ENCODE measurements at places on chromosomes 6 and 20.

GRCh38 chr6:67047996-67048395 is 1341.0 kb upstream of the EYS start:
- DNase-seq = no peak

DNA sequence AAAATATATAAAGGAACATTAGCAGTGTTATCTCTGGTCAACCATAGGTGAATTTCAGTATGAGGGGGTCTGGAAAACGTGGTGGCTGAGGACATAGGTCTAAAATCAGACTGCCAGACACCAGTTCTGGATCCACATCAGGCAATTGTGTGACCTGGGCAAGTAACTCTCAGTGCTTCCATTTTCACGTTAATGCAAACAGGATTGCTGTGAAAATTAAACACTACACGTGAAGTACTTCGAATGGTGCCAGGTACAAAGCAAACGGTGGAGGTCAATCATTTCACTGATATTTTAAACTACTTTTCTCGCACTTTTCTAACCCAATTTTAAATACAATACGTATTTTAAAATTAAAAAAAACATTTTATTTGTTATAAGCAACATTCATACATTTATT is 315.7 kb downstream of the TRDN start:
- no peak for DNase-seq

GRCh38 chr6:61640463-61640862 is 645.6 kb downstream of the KHDRBS2 start:
- no peak for DNase-seq

DNA sequence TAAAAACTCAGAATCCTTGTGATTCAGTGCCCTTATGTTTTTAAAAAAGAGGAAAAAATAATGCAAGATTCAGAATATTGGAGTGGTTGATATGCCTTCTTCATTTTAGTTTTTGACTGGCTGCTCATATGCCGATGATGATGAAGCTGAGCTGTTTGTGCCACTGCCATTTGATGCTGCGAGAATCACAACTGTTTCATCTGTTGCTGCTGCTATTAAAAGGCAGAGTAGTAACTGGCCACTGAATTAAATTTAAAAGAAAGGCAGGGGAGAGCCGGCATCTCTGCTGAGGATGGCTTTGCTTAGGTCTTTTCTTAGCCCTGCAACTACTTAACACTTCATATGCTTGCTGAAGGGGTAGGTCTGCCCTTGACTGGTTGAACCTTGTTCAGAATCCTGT is 33.1 kb downstream of the CDS2 start:
- no peak for DNase-seq

GRCh38 chr6:52643158-52643557 is 27.8 kb upstream of the TMEM14A start:
- DNase-seq = no peak

DNA sequence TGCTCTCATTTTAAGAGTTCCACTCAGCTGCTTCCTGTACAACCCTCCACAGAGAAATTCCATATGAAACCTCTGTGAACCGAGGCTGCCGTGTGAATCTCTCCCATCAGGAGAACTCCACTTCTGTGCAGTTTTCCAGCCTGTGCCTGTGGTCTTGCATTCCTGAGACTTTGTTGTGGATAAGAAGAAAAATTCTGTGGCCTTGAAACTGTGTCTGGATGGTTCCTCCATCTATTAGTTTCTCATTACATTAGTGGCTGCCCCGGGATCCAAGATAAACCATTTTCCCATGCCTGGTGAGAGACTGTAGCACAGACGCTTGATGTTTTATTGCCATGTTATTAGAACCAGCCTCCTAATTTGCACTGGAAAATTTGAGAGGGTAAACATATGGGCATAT is 40.8 kb upstream of the TIAM2 start:
- DNase-seq = no peak

GRCh38 chr6:72064399-72064975 is 178.1 kb downstream of the RIMS1 start:
- DNase-seq = no peak

- no peak for DNase-seq
Observed at GRCh38 chr6:131955876-131956275, 4.7 kb upstream of the CCN2 start.

- no peak for DNase-seq
Observed at GRCh38 chr6:107079429-107079828, 35.9 kb downstream of the BEND3 start.

DNA sequence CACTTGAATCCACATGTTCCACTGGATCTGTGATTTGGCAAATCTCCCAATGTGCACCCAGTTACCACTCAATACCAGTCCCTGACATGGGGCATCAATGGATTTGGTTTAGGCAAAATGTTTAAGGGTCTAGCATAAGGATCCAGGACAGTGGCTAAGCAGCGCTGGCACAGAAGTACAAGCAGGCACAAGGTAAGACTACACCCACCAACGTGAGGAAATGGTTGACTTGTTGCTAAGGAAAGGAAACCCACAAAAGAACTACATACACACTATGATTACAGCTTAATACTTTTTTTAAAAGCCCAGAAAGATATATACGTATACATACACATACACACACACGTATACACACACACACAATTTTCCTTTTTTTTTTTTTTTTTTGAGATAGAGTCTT is 79.0 kb downstream of the DNAAF9 start:
- no peak for DNase-seq

DNA sequence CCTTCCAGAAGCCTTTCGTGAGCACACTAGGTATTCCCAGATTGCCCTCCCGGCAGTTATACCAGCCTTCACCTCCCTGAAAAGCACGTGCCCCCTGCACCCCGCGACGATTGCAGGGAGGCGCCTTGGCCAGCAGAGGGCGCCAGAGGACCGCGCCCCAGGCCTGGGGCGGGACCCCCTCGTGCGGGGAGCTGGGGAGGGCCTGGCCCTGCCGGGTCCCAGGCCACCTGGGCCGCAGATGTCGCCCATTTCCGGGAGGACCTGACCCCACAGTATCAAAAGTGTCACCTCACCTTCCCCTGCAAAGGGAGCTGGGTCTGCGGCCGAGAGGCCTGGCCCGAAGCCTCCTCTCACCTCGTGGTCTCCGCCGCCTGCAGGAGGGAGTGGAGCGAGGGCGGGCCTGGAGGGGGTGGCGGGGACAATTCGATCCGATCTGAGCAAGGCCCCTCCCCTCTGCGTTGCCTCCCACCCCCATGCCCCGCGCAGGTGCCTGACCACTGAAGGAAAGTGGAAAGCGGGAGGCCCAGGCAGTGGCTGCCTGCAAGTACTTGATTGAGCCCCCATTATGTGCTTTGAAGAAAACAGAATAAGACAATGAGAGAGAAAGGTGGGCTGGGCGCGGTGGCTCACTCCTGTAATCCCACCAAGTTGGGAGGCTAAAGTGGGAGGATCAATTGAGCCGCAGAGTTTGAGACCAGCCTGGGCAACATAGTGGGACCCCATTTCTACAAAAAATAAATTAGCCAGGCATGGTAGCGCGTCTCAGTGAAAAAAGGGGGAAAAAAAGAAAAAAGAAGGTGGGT is 3.5 kb upstream of the SNAI1 start:
- DNase-seq = peak; percentile 49

- no peak for DNase-seq
Observed at GRCh38 chr6:136508725-136509392, 41.4 kb downstream of the MAP7 start.

DNA sequence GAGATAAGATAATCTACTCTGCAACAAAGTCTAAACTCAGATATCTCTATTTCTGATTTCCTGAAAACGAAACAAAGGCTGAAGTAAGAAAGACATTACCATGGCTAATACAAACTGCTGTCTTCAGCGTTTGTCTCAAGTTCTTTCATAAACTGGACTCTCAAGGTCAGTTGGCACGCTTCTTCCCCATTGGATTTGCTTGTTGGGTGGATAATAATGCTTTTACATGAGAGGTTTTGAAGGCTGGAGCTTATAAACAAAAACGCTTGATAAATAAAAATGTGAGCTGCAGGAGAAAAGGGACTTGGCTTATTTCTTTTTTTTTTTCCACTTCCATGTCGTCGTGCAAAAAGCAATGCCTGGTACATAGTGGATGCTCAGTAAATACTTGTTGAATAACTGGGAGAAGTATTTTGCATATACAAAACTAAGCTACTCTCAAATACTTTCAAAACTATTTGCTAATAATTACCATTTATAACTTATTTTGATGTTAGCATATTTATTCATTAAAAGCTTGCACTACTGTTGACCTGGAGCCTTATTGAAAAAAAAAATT is 65.7 kb upstream of the EEF1A1 start:
- DNase-seq = no peak

DNA sequence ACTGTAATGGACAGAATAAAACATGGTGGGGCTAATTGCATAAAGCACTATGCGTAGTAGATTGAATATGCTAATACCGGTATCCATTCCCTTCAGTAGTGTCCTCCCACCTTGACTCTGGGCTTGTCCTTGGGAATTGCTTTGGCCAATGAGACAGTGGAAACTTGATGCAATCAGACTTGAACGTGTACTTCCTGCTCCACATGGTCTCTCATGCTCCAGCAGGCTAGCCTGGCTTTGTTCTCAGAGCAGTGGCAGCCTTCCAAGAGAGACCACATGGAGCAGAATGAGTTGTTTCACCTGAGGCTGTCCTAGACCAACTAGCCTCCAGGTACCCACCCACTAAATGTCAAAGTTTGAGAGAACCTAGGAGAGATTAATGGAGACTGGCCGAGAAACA is 37.0 kb upstream of the BTBD3 start:
- DNase-seq = no peak

- DNase-seq = no peak
Observed at GRCh38 chr20:23988561-23988960, at the start of gene GGTLC1. Gene GGTLC1, minus strand, starts transcription at chr20:23988779. Its CDS starts 2,168 bp downstream, at chr20:23986611.

GRCh38 chr6:112032728-112033127 is 21.2 kb upstream of the CCN6 start:
- no peak for DNase-seq

DNA sequence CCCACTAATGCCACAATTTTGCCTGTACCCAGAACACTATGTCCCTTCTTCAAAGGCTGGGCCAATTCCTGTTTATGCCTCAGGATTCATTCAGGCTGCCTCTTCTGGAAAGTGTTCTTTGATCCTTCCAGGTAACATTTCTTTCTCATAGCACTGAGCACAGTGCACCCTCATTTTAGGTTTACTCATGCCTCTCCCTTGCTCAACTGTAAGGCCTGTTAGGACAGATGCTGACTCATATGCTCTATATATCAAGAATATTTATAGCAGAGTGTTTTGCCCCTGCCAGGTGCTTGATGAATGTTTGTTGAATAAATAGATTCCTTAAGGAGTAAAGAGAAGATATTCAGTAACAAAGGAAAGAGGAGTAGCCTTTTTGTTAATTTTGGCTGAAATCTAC is 263.9 kb downstream of the PHF3 start:
- no peak for DNase-seq

Measured in activated naive CD4-positive, alpha-beta T cell (primary cell).